ENCODE measurements at places on chromosomes 2 and 18. TPM values are rescaled to one million over a fixed set of nuclear protein-coding genes. Genes with fewer than 3 reads are reported as not detected.

DNA sequence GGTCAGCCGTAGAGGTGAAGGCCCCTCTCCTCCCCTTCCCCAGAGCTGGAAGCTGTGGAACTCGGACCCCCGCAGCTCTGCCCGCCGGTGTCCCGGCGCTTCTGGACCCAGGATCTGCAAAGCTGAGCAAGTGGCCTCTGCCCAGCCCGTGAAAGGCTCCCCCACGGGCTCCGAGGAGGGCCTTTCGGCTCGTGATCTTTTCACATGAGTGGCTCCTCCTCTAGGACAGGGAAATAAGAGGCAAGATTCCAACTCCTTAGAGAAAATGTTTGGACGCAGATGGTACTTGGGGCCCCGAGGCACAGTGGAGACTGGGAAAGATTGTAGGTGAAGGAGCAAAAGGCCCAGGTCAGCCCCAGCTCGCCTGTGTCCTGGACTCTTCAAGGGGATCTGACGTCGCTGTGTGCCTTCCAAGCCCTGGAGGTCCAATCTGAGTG is 48.2 kb upstream of the SP3 start:
- DNase-seq = no peak

GRCh38 chr18:12995952-12996477 is 4.9 kb downstream of the CEP192 start:
- DNase-seq = no peak

DNA sequence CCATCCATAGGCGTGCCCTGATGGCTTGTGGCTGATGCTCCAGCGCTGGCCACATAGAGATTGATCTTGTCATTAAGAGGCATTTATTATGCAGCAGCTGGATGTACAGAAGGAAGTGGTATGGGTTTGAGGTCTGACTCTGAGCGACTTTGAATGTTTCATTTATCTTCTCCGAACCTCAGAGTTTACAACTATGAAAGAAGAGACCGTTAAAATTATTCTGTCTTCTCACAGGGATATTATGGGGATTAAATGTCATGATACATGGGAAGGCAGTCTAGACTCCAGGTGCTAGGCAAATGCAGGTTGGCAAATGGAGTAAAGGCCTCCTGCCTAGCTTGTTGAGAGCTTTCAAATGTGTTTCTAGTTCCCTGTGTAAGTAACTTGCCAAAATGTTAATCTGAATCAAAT is 30.3 kb downstream of the MOGAT1 start:
- DNase-seq = no peak

DNA sequence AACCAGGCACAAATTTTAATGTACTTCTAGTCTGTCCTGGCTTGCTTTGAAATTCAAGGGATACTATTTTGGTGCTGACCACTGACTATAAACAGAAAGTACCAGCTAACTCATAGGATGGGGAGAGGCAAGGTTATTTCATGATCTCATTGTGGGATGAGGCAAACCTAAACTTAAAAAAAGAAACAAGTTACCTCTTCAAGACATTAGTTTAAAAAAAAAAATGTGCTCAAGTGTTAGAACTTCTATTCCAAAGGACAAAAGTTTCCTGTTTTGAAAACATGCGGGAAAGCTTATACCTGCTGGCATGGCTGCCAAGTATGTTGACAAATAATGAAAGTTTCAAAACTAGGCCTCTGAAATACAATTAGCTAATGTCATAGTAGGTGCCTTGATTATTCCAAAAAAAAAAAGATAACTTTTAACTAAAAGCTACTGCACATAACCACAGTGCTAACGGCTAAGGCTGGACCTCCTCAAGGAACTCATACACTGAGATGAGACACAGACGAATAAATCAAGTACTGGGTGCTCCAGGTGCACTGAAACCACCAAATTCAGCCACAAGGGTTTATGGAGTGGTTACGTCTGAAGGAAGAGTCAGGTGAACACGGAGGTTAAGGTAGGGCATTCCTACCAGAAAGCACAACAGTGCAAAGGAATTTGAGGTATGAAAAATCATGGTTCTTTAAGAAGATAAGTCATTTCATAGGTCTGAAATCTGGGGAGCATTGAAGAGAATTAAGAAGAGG is 38.1 kb downstream of the TMEM131 start:
- no peak for DNase-seq

MORN2 gene
- 1.0 TPM for total RNA-seq
